ENCODE measurements at places on chromosomes 2 and 18.

DNA sequence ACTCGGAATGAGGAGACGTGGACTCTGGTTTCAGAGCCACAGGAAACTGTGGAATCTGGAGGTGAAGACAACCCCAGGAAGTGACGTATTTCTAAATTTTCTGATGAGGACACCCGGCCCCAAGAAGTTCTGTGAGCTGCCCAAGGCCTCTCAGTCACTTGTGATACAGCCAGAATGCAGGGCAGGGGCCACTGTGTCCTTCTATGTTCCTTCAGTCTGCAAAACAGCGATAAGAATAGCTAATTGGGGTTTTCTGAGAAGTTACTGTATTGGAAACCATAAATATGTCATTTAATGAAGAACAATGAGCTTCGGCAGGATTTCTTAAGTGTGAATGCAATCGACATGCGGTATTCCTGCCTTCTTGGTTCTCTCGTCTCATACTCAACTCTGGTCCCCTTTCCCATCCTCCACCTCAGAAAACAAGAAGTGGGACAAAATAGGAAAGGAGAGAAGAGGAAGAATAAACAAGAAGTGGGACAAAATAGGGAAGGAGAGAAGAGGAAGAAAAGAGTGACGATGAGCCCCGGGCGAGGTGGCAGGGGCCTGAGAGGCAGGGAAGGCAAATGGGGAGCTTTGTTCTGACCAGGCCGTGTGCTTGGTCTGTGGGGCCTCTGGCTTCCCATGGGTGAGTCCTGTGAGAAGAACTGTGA, 282.0 kb upstream of the REV1 start:
- no peak for DNase-seq

DNA sequence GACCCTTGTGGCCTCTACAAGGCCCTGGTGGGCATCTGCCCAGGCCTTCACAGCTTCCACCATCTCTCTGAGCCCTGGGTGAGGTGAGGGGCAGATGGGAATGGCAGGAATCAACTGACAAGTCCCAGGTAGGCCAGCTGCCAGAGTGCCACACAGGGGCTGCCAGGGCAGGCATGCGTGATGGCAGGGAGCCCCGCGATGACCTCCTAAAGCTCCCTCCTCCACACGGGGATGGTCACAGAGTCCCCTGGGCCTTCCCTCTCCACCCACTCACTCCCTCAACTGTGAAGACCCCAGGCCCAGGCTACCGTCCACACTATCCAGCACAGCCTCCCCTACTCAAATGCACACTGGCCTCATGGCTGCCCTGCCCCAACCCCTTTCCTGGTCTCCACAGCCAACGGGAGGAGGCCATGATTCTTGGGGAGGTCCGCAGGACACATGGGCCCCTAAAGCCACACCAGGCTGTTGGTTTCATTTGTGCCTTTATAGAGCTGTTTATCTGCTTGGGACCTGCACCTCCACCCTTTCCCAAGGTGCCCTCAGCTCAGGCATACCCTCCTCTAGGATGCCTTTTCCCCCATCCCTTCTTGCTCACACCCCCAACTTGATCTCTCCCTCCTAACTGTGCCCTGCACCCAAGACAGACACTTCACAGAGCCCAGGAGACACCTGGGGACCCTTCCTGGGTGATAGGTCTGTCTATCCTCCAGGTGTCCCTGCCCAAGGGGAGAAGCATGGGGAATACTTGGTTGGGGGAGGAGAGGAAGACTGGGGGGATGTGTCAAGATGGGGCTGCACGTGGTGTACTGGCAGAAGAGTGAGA, 2.0 kb downstream of the PROC start:
- no peak for DNase-seq

GRCh38 chr2:162071001-162071400, 3.0 kb downstream of the DPP4 start:
- DNase-seq: peak; percentile 37

- no peak for DNase-seq
Measured at GRCh38 chr2:34849827-34850226, 1250.7 kb upstream of the FAM98A start.

DNA sequence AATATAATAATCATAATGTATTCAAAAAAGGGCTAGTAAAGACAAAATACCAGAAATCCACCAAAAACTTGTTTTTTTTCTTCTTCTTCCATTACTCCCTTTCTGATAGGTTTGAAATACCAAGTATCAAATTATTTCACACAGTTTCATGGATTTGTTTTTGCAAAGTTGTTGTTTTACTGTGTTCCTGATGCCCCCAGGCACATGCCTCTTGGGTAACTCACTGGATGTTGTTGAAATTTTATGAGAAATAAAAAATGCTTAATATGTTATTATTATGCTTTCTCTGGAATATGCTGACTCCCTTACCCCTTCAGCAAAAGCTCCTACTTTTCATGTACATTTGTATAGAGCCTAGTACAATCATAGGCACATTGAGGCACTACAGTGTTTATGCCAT, 419.6 kb downstream of the NRXN1 start:
- DNase-seq: no peak

DNA sequence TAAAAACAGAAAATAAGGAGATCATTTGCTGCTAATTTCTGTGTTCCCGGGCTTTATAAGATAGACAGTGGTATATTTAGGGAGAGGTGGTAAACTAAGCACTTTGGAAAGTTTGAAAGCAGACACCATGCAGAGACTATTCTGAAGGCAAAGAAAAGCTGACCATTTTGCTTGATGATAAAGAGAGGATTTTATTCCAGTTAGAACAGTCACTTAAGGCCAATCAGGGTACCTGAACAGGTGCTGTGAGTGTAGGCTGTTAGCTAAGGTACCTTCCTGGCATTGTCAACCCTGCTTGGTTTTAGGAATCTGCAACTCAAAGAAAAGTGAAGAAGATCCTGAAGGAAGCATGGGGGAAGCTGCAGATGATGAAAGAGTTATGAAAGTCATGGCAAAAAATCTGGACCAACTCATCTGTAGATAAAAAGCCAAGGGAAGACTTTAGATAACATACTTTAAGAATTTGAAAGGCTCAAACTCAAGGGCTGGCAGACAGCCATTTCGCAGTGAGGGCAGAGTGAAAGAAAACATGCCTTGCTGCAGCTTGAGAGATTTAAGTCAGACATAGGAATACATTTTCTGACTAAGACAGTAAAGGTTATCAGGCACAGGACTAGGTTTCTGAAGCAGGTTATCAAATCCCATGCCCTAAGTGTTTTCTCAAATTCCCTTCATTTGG, 80.1 kb upstream of the ARL5A start:
- no peak for DNase-seq

DNA sequence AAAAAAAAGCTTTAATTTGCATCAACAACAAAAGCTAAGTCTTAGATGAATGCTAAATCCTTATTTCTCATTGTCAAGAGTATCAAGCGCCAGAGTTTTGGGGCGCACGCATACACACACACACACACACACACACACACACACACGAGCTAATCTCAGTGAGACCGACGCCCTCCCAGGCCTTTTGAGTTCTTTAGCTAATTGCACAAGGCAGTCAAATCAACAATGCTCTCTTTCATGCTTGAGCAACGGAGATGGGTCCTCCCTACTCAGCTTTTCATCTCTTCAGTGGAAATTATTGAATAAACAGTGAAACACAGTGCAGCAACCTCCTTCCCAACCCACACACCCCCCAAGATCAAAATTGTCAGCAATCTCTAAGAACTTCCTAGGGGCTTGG, 19.2 kb downstream of the GKN1 start:
- DNase-seq: no peak

- DNase-seq: peak; percentile 27
Measured at GRCh38 chr2:170974304-170974993, 45.4 kb downstream of the GORASP2 start.

DNA sequence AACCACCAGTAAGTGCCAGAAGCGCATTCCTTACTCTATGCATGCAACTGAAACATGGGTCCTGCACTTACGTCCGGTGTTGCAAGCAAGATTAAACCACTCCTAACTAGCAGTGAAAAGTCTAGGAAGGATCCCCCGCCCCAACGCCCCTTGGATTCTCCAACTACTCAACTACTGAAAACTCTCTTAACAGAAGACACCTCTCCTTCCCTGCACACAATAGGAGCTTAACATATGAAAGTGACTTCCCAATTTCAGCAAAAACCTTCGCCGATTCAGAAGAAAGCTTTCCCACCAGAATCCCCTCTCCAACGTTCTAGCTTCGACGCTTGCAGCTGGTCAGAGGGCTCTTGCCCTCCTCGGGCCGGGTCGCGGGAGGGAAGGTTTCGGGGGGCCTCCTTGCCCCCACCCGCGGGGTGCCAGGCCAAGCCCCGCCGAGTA, 578 bp downstream of the IWS1 start:
- DNase-seq: peak; percentile 61

DNA sequence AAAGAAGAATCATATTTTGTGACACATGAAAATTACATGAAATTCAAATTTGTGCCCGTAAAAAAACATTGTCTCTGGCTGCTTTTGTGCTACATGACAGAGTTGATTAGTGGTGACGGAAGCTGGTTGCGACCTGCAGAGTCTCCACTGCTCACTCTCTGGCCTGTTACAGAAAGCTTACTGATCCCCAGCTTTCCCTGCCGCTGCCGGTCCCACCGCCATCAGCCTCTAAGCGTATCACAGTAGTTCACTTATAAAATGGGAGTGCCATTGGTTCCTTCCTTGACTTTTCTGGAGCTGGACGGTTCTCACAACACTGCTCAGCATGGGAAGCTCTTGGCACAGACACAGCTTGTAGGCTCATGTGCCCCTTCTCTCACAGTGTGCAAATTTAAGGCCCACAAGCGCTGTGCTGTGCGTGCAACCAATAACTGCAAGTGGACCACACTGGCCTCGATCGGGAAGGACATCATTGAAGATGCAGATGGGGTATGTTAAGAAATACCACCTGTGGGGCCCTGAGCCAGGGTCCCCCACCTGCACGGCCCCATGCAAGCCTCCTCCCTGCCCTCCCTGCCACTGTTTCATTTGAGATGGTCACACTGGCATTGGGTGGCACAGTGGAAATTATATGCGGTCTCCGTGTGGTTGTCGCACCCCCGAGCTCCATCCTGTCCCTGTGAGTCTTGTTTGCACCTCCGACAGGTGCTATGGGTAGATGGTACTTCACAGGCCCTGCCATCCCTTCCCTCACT, 81.3 kb downstream of the DGKD start:
- no peak for DNase-seq

GRCh38 chr18:3885209-3885792, 435.3 kb downstream of the TGIF1 start:
- no peak for DNase-seq

- DNase-seq: peak; percentile 6
Measured at GRCh38 chr2:190158798-190159434, 96.4 kb upstream of the MSTN start.

GRCh38 chr18:62683935-62684334, 31.4 kb upstream of the PHLPP1 start:
- no peak for DNase-seq

DNA sequence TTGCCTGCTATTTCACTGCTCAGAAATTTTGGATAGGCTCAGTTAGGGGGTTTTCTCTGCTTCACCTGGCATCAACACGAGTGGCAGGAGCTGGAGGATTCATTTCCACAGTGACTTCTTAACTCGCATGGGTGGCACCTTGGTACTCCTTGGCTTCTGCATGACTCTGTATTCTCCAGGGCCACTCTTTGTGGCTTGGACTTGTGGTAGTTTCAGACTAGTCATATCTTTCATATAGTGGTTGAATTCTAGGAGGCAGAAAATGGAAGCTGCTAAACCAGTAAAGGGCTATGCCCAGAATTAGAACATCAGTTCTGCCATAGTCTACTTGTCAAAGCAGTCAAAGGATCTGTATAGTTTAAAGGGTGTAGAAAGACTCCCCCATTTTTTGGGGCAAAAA, 6.8 kb downstream of the MAIP1 start:
- no peak for DNase-seq

Measured in dermis blood vessel endothelial cell (primary cell).